ENCODE measurements at places on chromosomes 7 and 10.

DNA sequence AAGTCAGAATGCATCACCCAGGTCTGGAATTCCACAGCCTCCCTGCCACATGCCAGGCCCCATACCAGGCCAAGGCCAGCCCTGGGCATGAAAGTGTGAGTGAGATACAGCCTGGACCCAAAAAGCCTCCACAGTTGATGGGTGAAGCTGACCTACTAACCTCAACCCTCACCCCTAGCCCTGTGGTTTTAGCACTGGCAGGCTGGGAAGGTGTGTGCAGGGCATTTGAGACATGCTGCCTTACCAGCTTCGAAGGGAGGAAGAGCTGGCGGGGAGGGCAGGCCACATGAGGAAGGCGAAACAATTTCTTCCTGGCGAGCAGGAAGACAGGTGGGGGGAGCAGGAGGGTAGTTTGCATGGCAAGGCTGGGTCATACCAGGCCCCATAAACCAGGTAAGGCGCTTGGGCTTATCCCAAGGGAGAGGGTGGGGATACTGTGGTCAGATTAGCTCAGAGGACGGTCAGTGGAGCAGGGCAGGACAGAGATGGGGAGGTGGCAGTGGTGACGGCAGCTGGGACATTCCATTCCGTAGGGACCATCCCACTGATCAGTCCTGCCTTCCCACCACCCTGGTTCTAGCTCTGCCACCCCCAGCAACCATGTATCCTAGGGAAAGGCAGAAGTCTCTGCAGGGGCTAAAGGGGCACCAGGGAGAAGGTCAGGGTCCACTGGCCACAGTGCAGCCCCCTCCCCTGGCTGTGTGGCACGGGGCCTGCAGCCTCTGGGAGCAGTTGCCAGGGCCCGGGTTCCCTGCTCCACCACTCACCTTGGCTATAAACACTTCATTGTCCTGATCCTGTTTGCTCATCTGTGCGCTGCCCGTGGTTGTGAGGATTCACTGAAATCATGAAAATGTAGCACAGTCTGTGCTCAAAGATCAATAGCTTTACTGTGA is 155.8 kb downstream of the NRF1 start:
- DNase-seq, result no peak

DNA sequence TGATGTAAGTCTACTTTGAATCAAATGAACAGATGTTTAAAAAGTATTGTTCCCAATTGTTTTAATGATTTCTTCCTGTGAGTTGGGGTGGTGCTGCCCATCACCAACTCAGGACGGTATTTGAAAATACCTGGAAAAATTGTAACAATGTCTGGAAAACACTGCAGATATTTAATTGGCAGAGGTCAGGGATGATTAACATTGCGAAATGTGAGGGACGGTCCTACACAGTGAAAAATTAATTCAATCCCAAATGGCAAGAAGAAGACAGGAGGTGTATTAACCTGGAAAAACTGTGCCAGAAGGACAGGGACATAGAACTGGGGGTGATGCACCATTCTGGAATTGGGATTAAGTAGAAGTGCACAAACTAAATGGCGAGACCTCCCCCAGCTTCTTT is 29.6 kb downstream of the ANKIB1 start:
- no peak for DNase-seq

GRCh38 chr7:111841596-111842205 is 279.4 kb upstream of the IMMP2L start:
- DNase-seq, result no peak

GRCh38 chr10:48523820-48524758 is 80.8 kb downstream of the ARHGAP22 start:
- peak; percentile 18 for DNase-seq

GRCh38 chr10:74051736-74052342 is 53.9 kb downstream of the VCL start:
- no peak for DNase-seq

DNA sequence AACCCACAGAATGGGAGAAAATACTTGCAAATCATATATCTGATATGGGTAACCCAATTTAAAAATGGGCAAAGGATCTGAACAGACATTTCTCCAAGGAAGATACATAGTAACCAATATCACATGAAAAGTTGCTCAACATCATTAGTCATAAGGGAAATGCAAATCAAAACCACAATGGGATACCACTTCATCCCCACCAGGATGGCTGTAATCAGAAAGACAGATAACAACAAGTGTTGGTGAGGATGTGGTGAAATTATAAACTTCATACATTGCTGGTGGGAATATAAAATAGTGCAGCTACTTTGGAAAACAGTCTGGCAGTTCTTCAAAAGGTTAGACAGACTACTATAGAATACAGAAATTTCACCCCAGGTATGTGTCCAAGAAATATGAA is 19.3 kb downstream of the AOC1 start:
- DNase-seq, result no peak

DNA sequence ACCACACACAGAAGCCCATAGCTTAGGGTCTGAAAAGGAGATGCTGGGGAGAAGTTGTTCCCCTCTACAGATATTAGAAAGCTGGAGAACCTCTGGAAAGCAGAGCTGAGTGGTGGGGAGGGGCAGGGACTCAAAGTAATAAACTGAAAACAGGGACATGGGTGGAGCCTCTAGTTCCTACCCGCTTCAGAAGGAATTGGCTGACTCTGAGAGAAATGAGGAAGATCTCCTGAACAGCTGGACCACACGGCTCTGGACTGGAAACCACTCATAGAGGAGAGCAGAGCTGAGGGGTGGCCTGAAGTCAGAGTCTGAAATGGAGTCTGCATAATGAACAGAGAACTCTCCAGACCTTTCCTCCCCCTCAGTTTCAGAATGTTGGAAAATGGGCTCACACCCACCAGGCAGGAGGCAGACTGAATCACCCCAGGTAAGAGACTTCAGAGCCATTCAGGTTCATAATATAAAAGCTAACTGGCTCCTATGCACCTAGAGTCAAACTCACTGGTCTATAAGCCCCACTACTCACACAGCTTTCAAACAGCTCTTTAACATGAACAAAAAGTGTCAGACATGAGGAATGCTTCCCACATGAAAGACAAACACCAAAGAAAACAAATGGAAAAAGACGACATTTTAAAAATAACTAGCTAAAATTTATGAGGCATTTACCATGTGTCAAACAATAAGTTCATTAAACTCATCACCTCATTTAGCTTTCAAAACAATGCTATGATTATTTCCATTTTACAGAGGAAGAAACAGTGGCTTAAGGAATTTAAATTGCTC is 68.1 kb downstream of the RNF216 start:
- no peak for DNase-seq

DNA sequence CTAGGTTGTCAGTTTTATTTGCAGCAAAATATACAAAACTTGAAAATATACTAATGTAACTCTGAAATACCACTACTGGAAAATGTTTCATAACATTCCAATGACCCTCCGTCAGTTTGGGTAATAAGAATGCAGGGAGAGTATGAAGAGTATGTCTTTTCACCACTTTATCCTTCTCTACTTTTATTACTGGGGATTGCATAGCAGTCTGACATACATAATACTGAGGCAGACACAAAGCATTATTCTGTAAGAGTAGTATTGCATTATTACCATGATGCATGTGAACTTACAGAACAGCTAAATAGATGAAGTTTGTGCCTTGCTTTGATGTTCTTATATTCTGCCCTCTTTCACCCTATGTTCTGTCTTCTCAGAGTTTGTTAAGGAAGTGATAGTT is 151.8 kb upstream of the TPK1 start:
- no peak for DNase-seq

GRCh38 chr7:113199136-113199535 is 80.8 kb upstream of the SMIM30 start:
- no peak for DNase-seq

DNA sequence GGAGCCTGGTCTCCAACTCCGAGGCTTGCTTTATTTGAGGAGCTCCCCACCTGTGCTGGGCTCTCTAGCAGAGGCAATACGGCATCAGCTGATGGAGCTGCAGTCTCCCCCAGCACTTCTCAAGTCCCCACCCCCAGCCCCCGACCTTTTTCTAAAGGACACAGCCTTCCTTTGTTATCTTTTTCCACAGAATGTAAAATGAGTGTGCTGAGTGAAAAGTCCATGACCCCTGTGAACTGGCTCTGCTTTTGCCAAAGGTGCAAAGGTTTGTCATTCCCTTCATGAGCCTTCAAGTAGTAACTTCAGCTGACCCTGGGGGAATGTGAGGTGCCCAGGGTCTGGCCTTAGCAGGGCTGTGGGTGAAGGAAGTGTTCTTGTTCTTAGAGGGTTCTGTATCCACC is 25.5 kb downstream of the LRRC4 start:
- DNase-seq, result no peak

GRCh38 chr10:19209319-19209718 is 160.7 kb downstream of the MALRD1 start:
- peak; percentile 60 for DNase-seq

- DNase-seq, result no peak
Observed at GRCh38 chr10:74167443-74167842, 16.4 kb downstream of the ADK start.

DNA sequence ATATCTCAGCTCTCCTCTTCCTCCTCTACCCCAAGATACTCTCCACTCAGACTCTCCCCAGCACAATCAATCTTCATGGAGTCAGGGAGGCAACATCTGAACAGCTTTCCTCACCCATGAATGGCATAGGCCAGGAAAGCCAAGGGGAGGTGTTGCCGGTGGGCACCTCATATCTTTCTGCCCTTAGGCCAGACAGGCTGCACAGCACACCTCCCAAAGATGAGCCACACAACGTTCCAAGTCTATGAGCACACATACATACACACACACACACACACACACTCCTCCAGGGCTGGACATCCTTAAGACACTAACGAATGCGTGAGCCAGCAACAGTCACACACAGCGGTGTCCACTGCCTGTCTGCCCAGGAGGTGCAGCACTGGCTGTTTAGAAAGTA is 17.7 kb downstream of the COBL start:
- no peak for DNase-seq

DNA sequence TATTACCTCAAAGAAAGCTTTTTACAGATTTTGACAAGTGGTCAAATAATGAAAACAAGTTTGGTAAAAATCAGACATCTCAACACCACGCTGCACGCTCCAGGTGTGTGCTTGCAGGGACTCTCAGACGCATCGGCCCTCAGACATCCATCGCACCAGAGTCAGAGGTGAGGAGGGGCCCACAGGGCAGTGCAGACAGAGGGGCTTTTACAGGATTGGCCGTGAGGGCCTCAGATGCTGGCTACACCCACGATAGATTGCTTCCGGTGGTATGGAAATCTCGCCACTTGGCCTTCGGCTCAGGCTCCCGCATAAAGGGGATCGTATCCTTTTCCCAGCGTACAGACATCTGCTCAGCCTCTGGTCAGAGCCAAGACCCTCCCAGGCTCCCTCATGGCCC is 72.1 kb downstream of the TCERG1L start:
- no peak for DNase-seq

GRCh38 chr10:62093863-62094291 is 174.8 kb downstream of the RTKN2 start:
- DNase-seq, result no peak

- DNase-seq, result no peak
Observed at GRCh38 chr7:92404170-92404614, 43.1 kb upstream of the GATAD1 start.

DNA sequence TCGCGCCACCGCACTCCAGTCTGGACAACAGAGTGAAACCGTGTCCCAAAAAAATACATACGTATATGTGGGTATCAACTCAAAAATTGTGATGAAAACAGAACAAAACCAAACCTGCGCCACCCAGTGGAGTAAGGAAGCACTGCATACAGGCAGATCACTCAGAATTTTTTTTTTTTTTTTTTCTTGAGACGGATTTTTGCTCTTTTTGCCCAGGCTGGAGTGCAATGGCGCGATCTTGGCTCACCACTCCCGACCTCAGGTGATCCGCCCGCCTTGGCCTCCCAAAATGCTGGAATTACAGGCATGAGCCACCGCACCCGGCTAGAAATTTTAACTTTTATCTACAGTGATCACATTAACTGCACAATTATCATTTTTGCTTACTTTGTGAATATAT is 9.1 kb upstream of the TMEM236 start:
- peak; percentile 23 for DNase-seq

DNA sequence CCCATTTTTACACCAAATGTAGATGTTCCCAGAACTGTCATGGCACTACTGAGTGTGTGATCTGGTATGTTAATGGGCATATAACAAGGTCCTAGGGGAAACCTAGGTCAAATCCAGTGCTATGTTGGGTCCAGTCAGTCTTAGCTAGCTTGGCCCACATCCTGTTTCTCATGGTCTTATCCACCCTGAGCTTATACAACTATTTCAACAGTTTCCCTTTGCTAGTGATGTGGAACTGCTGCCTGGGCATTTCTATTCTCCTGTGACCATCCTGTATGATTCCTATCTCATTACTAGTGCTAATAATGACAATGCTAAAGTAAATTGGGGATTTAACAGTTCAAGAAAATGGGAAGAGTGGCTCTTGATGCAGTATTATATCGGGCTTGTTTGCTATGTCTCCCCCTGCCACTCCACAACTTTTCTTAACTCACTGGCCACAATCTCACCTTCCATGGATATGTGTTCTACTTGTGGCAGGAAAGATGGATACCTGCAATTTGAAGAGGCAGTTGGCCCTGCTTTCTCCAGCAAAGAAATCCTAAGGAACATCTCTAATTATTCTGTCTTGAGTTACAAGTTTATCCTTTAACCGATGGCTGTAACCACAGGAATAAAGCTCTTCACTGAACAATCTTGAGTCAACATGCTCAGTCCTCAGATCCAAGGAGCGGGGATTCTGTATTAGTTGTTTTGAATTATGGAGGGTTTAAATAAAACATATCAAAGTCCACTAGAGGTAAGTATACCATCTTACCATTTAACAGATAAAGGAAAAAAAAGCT is 707.8 kb downstream of the XPNPEP1 start:
- no peak for DNase-seq

- DNase-seq, result no peak
Observed at GRCh38 chr7:8785081-8785480, 351.7 kb downstream of the NXPH1 start.

DNA sequence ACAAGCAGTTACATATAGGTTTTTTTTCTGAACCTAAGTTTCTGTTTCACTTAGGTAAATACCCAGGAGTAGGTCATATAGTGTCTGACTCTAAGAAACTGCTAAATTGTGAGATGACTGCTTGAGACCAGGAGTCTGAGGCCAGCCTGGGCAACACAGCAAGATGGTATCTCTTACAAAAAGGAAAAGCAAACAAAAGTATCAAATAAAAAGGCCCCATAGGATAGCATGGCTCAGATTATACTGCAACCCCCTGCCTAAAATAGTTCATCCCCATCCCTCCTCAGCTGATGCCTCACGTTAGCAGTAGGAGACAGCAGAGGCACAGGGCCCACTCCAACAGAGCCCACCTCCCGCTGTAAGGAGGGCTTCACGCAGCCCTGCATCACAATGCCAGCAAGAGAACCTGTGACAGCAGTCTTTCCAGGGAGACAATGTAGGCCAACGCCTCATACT is 90.3 kb downstream of the SRPK2 start:
- no peak for DNase-seq

- DNase-seq, result no peak
Observed at GRCh38 chr7:54860003-54860775, 101.2 kb upstream of the SEC61G start.

- no peak for DNase-seq
Observed at GRCh38 chr7:32074787-32075585, 4.8 kb upstream of the PDE1C start.

- no peak for DNase-seq
Observed at GRCh38 chr7:38034062-38034908, 113.8 kb downstream of the EPDR1 start.

GRCh38 chr10:110820321-110820814 is 51.4 kb upstream of the PDCD4 start:
- peak; percentile 11 for DNase-seq

- DNase-seq, result no peak
Observed at GRCh38 chr10:95834406-95834805, 73.4 kb upstream of the CC2D2B start.

GRCh38 chr10:99709480-99710229 is 22.3 kb downstream of the COX15 start:
- DNase-seq, result no peak
